ENCODE measurements at places on chromosomes 13 and 19. TPM values are rescaled to one million over a fixed set of nuclear protein-coding genes. Genes with fewer than 3 reads are reported as not detected.

ZNF132 gene
- 5.5 TPM for total RNA-seq

NCCRP1 gene
- 4.8 TPM for total RNA-seq

GFY gene
- total RNA-seq, result not detected

KASH5 gene
- not detected for total RNA-seq

S1PR2 gene
- 2.7 TPM for total RNA-seq

DIRAS1 gene
- total RNA-seq, result under 0.01 TPM

ZNF823 gene
- total RNA-seq, result 8.7 TPM

KLK14 gene
- total RNA-seq, result not detected

CGB3 gene
- total RNA-seq, result not detected

KLK4 gene
- total RNA-seq, result not detected

SIGLEC7 gene
- not detected for total RNA-seq

SIGLEC5 gene
- not detected for total RNA-seq
